ENCODE measurements at places on chromosomes 5 and 9.
A peak's percentile ranks its signal among the peaks of the same experiment; 100 is the strongest.

DNA sequence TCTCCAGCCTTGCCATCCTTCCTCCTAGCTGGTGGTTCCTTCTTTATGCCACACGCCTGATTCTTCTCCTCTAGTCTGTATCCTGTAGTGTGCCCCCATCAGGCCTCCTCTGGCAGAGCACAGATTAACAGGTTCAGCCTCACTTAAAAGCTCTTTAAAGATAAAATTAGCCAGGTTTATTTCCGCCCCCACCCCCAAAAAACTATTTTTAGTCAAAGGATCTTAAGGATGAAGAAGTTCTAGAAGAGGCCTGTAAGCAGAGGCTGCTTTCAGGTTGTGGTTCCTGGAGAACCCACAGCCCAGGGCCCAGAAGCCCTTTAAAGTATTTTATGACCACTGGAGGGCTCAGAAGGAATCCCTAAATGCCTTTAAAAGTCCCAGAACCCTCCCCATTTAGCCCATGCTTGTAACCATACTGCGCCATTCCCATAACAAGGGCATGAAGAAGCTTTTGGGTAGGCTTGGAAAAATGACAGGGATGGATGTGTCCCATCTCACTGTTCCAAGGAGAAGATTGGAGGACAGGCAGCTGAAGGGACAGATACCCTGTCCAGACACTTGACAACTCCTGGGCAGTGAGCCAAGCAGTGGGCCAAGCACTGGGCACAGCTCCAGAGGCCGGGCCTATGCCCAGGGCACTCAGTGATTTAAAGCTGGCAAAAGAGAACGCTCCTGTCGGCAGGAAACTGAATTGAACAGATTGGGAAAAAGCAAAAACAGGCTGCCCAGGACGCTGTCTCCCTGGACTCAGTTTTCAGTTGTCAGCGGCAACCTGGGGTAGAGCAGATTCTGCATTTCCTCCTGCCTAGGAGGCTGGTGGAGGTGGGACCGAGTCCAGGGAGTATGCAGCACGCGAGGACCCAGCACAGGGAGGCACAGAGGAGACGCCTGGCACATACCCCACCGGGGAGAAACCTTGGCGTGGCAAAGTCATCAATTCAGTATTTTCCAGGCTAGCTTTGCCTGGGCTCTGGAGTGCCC, 106.3 kb upstream of the SSBP2 start:
- peak; percentile 25 for DNase-seq

DNA sequence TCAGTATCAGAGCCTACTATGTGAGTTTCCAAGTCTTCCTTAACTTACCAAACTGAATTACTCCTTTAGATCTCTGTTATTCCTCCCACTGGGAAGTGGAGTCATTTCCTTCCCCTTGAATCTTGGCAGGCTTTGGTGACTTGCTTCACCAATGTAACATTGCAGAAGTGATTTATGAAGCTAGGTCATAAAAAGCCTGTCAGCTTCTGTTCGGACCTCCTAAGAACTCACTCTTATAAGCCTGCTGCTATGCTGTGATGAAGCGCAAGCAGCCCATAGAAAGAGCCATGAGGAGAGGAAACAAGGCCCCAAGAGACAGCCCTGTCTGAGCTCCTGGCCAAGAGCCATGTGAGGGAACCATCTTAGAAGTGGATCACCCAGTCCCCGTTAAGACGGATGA, 14.2 kb upstream of the FOXB2 start:
- no peak for DNase-seq

DNA sequence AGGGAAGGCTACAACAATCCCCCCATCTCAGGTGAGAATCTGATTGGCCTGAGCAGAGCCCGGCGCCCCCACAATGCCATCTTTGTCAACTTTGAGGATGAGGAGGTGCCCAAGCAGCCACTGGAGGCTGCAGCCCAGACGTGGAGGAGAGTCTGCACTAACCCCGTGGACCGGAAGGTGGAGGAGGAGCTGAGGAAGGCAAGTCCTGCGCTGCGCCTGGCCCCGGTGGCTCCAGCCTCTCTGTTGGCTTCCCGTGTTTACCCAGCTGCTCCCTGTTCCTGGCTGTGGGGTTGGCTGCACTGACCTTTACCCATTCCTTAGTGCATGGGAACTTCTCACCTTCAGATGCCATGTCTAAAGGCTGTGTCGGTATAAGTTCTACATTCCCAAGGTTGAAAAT, 11.0 kb upstream of the CEL start:
- DNase-seq: no peak

DNA sequence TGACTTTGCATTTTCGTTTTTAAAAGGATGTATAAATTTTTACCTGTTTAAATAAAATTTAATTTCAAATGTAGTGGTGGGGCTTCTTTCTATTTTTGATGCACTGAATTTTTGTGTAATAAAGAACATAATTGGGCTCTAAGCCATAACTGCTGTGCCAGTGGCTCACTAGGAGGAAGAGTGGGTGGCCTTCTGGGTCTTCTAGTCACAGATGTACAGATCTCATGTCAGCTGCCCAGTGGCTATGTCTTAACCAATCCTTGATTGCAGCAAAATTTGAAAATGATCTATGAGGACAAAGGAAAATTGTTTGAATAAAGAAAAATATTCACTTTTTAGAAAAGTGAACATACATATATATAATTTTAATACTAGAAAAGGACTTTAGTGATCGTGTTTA, 5.4 kb downstream of the CTSL start:
- no peak for DNase-seq

- DNase-seq: no peak
Measured at GRCh38 chr5:84549054-84549453, 164.4 kb upstream of the EDIL3 start.

DNA sequence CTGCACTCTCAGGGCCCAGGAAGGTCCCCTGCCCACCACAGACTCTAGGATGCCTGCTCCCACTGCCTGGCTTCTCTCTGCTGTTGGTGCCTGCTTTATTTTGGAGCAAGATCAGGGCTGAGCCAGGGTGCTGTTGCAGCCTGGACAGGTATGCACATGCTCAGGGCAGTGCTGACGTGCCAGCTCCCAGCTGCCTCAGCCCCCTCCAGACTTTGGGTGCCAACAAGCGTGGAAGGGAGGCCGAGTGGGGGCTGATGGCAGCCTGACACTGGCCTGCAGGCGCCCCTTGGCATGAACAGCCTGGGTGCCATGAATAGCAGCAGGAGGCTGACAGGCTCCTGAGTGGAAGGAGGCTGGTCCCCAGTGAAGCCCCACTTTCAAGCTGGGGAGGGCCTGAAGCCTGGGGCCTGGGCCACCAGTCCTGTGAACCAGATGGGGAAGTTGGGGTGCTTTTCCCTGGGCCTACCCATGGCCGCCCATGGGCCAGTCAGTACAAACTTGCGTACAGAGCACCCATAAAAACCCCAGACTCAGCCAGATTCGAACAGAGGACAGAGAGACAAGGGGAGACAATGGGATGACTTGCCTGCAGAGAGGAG, 6.8 kb downstream of the AMBP start:
- no peak for DNase-seq

DNA sequence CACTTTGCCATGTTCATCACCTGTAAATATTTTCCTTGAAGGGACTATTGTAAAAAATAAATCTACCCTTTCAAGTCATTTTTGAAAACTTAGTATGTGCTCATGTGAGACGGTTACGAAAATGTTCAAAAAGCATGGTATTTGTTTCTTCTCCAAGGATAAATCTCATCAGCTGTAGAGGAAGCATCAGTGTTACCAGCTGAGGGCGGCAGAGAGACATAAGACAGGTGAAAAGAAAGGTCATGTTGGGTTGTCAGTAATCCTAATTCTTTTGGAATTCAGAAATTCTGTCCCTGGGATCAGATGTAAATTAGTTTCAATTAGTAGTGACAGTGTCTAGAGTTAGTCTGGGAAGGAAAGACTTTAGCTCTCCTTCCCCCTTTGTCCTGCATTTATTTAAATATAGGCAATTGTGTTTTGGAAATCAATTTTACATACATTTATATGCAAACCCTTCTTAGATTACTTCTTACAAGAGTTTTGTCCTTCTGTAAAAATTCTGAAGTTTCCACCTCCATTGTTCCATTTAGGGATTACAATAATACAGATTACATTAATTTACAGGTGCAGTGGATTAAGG, 791.9 kb upstream of the CDH6 start:
- no peak for DNase-seq

All from CD4-positive, alpha-beta T cell (primary cell).